ENCODE measurements at places on chromosomes 5 and 9.

DNA sequence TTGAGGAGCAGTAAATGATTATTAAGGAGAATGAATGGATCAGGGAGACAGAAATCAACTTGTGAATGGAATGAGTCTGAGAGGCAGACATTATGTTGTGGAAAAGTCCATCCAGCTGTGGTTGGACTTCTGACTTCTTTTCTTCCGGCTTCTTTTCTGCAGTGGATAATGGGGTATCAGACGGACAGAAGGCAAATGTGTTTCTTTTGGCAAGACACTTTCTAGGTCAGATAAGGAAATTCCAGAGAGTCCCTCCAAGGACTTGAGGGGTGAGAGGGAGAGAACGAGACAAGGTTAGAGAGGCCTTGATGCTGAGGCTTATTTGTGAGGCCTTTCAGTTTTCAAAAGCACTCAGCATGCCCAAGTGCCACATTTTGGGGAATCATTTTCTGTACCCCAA lies 17.1 kb upstream of the GRHPR start:
- peaks cover 50% of the 10 kb centered on the region for H3K4me1 ChIP-seq
- H3K27me3 ChIP-seq = no peaks in the 10 kb centered on the region
- peaks cover 2% of the 10 kb centered on the region for H3K36me3 ChIP-seq
- no peak overlapping the region for H3K27ac ChIP-seq
- H3K4me3 ChIP-seq = no peak overlapping the region

GRCh38 chr9:15180124-15180523 lies 126.9 kb downstream of the TTC39B start:
- H3K27me3 ChIP-seq = no peaks in the 10 kb centered on the region
- no peak for DNase-seq
- H3K4me1 ChIP-seq = peaks cover 14% of the 10 kb centered on the region
- H3K4me3 ChIP-seq = no peak overlapping the region
- peaks cover 28% of the 10 kb centered on the region for H3K36me3 ChIP-seq

DNA sequence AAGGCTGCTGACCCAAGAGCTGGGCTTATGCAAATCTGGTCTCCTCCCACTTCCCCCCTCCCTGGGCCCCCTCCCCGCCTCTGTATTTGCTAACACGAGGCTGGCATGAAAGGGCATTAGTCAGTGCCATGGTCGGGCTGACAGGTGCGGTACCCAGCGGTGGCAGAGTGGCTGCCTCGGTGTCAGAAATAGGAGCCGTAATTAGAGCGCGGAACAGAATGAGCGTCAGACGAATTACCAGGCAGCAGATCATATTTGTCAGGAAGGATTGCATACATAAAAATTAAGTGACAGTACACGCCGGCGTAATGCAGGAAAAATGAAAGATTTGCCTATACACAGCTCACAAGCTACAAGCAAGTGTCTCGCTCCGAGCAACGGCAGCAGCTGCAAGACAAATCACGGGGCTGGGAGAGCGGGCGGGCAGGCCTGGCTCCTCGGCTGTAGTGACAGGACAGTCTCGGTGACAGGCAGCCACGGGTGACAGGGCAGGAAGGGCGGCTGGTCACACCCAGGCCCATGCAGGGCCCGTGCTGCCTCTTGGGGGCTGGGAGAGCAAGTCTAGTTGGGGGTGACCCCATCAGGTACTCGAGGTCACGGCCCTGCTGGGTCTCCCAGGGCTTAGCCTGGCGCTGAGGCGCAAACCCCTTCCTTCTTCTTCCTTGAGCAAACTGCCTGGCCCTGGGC lies 72.4 kb downstream of the NEK6 start:
- no peak overlapping the region for H3K4me3 ChIP-seq
- peaks cover 2% of the 10 kb centered on the region for H3K36me3 ChIP-seq
- no peak for DNase-seq
- no peak overlapping the region for H3K27ac ChIP-seq
- no peaks in the 10 kb centered on the region for H3K4me1 ChIP-seq

DNA sequence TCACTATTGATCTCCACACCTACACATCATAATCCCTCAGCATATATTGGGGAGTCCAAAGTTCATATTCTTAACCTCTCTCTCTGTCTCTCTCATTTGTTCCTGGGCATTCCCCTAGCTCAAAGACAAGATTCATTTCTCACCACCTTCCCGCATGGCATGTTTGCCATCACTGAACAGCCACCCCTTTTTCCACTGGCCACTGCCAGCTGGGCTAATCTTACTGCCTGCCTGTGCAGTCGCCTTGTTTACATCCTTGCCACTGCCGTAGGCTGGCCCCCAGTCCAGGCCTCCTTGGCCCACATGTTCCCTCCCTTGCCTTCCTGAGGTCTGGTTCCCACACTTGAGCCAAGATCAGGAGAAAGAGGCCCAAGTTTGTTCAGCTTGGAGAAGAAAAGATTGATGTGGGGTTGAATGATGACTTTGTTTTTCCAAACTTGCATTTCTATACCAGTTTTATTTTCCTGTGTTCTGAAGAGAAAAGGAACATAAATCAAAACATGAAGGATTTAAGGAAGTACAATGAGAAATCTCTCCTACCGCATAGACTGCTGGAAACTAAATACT lies 80.2 kb downstream of the PLAC8L1 start:
- peaks cover 13% of the 10 kb centered on the region for H3K27me3 ChIP-seq
- no peak overlapping the region for H3K4me3 ChIP-seq
- H3K27ac ChIP-seq = no peak overlapping the region
- no peaks in the 10 kb centered on the region for H3K36me3 ChIP-seq
- no peak for DNase-seq
- H3K4me1 ChIP-seq = no peaks in the 10 kb centered on the region

DNA sequence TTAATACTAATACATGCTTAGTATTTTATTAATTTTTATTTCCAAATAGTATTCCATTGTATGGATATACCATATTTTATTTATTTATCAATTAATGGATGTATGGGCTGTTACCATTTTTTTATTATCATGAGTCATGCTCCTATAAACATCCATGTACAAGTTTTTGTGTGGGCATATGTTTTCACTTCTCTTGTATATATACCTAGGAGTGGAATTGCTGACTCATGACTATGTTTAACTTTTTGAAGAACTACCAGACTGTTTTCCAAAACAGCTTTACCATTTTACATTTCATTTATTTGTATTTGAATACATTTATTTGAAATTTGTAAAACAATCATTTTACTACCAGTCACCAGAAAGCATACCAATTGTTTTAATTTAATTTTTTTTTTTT lies 14.1 kb upstream of the LRRC19 start:
- no peak overlapping the region for H3K4me3 ChIP-seq
- no peak for DNase-seq
- H3K27me3 ChIP-seq = no peaks in the 10 kb centered on the region
- no peaks in the 10 kb centered on the region for H3K4me1 ChIP-seq
- H3K36me3 ChIP-seq = peaks cover 32% of the 10 kb centered on the region

DNA sequence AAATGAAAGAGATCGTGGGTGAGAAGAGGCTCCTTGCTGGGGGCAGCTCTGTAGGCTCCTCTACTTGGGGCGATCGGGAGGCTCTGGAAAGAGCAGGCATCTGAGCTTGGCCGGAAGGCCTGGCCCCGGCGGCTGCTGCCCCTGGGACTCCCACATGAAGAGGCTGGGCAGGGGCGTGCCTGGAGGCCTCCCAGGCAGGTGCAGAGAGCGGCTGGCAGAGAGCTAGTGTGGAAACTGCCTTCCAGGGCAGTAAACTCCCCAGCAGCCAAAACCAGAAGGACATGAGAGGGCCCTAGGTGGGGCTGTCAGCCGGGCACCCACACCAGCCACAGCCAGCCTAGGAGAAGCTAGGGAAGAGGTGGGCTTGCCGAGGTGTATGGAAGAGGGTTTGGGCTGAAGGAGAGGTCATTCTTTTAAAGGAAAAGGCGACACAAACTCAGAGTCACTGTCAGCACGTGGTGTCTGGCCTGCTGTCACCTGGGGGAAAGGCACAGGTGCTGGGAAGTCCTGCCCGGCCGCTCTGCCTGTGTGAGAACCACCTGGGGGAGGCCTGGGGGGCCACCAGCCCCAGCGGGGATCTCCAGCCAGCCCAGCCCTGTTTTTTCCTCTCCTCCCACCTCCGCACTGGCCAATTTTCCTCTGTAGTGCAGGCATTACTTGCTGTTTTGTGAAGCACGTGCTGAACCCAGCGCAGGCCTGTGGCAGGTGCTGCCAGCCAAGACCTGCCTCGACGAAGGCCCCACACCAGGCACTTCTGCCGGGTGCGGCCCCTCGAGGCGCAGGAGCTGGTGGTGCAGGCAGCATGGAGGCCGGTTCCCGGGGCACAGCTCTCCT lies 44.8 kb upstream of the EGFL7 start:
- no peak overlapping the region for H3K27ac ChIP-seq
- H3K36me3 ChIP-seq = no peaks in the 10 kb centered on the region
- peaks cover 11% of the 10 kb centered on the region for H3K4me1 ChIP-seq
- no peak overlapping the region for H3K4me3 ChIP-seq
- DNase-seq = no peak

All from activated naive CD8-positive, alpha-beta T cell treated with anti-CD3 and anti-CD28 coated beads, Interleukin-2, amount 50 U/mL, for 24 hours (primary cell).